Renal cortex interstitium (tissue), 15 donors: ENCODE measurements at places on chromosomes 2 and 18. TPM values are rescaled to one million over a fixed set of nuclear protein-coding genes. Genes with fewer than 3 reads are reported as not detected.

Gene MATN3
- polyA plus RNA-seq, result 3.0 TPM

DNA sequence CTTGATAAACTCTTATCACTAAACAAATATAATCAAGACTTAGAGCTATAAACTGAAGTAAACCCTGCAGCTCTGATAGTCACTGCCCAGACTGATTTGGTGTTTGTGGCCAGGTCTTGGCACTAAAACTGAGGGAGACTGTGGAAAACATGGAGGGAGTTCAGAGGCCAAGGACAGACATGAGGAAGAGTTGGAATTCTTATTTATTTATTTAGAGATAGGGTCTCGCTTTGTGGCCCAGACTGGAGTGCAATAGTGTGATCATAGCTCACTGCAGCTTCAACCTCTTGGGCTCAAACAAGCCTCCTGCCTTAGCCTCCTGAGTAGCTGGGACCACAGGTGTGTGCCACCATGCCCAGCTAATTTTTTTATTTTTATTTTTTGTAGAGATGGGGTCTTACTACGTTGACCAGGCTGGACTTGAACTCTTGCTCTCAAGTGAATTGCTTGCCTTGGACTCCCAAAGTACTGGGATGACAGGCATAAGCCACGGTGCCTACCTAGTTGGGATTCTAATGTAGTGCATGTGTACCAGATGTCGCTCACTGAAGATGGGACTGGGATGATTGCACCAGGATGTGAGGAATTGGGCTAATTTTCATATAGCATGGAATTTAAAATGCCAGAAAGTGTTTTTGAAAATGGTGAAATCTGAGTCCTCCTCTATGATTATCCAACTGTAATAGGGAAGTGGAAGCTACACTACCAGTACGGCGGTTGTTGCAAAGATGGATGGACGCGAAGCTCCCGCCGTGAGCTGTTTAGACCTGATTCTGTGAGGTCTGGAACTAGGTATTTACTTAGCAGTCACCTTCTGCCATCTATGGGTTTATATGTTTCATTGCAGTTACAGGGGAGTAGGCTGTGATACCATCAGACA, 52.7 kb upstream of the CTLA4 start:
- peak; percentile 65 for DNase-seq

GRCh38 chr2:108634576-108635160, 84.6 kb upstream of the RANBP2 start:
- no peak for DNase-seq

GRCh38 chr18:73006331-73006730, 138.5 kb upstream of the NETO1 start:
- no peak for DNase-seq

GRCh38 chr2:158748926-158749590, 46.1 kb upstream of the DAPL1 start:
- no peak for DNase-seq

DNA sequence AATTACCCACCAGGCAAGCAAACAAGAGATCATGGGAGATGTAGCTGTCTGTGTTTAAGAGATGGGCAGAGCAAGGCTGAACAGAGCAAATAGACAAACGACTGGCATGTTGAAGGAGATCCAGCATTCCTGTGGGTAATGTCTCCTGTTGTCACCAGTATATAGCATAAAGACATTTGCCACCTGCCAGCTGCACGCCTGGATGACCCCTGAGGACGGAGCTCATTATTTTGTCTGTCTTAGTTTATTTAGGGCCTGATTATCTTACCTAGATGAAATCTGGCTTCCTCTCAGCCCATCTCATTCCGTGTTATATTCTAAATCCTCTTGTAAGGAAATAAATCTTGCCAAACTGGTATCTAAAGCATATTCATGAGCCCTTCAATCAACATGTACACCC, 510.3 kb upstream of the LINC00305 start:
- DNase-seq, result peak; percentile 9

Gene LAMA1
- polyA plus RNA-seq, result 75.5 TPM

DNA sequence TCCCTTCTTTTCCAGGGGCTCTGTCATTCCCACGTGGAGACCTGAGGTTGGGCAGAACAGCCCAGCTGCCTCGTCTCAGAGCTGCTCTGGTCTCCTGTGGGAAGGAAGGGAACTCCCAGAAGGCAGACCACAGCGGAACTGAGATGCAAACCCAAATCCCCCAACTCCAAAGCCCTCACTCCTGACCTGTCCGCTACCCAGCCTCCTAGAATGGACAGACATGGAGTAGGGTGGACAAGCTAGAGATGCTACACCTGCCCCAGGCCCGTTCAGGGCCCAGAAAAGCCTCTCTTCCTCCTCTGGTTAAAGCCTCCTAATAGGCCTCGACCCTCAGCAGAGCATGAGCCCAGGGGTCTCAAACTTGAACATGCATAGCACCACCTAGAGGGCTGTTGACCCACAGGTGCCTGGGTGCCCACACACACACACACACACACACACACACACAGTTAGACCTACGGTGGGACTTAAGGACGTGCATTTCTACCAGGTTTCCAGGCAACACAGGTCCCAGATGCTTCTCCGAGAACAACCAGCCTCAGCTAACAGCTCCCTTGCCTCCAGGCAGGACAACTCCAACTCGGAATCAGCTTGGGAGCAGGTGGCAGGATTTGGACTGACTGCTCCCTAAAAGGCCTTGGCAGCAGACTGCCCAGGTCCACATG, 93.5 kb downstream of the TNS1 start:
- no peak for DNase-seq

Gene SUCLG1
- polyA plus RNA-seq, result 198 TPM

GRCh38 chr18:57052173-57052572, 94.7 kb upstream of the BOD1L2 start:
- no peak for DNase-seq

DNA sequence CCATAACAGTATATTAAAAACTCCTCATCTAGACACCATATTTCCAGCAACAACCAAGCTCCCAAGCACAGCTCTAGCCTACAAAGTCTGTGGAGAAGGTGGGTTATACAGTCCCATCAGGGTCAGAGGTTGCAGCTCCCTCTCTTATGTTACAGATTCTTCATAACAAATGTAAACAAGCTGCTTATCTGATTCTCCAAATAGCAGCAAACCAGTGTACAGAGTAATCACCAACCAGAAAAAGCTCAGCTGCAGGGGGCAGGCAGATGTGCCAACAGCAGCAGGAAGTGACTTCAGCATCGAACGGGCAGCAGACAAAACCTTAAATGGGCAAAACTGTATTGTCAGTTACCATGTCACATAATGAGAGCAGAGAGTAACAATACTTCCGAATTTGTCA, 52.9 kb upstream of the NABP1 start:
- DNase-seq, result no peak

- no peak for DNase-seq
These were observed 263.5 kb downstream of the ZNF407 start for GRCh38 chr18:74861154-74861553.
